ENCODE measurements at places on chromosomes 1 and 21.

DNA sequence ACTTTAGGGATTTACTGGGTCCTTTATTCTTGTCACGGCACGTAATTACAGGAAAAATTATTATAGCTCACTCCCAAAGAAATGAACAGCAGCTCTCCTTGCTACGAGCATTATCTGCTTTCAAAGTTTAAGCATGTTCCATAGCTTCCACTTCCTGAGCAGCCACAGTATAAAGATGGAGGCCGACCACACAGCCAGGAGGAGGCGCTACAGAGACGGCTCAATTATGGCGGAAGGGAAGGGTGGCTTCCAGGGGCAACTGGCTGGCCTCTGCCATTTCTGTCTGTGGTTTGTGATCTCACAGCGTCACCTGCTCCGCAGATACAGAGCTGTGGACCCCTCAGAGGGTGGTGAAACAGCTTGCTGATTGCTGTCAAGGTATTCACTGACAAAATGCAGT, 212.3 kb upstream of the GREM2 start:
- no peak for DNase-seq

DNA sequence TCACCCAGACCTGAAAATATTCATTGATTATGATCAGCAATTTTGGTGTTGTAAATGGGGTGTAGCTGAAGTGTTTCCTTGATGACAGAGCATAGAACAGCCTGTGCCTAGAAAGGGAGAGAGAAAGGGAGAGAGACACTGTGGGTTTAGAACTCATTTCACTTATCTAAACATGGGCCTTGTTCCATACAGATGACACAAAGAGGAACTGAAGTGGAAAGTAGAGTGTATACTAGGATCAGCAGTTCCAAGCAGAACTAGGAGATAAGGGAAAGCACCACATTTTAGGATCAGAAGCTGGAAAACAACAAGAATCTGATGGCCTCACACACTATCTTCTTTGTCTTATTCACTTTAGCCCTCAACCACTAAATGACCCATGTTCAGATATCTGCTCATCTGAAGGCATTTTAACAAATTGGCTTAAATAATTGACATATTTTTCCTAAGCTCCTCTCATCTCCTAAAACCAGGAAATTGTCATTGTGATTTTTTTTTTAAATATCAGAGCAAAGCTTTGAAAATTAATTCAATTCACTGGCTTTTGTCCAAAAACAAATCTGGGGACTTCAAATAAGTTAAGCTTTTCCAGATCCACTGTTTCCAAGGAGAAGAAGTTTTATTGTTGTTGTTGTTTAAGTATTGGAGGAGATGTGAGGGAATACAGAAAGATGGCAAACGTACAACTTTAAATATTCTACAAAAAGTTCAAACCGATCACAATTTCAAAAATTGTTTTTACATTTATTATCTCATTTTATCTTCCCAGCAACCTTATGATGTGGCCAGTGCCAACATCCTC, 103.8 kb downstream of the LYPLAL1 start:
- no peak for DNase-seq

DNA sequence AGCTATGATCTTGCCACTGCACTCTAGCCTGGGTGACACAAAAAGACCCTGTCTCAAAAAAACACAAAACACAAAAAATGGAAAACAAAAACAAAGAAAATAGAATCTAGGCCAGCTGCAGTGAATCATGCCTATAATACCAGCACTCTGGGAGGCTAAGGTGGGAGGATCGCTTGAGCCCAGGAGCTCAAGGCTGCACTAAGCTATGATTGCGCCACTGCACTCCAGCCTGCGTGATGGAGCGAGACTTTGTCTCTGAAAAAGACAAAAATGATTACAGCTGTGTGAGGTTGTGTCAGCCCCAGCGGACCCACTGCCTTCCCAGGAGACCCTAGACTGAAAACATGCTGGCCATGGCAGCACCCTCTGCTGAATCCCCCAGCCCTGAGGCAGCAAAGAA, 80.2 kb upstream of the ZBTB40 start:
- no peak for DNase-seq

DNA sequence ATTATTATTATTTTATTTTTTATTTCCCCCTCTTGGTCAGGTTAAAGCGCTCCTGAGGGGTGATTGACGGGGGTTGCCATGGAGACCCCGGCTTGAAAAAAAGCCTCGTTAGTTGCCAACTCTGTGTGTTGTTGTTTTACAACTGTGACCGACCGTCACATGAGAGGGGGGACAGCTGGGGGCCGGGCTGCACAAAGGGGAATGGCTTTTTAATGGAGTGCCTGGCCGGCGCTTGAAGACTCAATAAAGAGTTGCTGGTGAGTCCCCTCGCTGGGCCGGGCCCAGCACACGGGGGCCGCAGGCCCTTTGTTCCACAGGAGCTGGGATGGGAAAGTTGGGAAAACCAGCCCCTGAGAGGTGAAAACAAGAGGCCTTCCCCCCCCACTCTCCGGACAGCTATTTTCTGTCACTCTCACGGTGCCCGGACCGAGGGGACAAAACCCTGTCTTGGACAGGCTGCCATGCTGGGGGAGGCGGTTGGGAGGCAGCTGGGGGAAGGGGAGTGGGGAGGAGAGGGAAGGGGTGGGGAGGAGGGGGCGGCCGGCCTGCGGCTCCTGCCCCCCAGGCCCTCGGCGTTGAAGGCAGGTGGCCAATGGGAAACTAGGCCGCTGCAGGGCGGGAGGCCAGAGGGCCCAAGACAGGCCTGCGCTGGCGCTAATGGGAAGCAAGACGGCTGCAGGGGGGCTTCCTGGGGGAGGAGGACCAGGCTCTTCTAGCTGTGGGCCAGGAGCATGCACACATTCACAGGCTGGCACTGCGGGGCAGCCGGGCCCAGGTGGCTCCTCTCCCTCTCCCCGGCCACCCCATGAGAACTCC, 67.6 kb downstream of the CASZ1 start:
- no peak for DNase-seq

DNA sequence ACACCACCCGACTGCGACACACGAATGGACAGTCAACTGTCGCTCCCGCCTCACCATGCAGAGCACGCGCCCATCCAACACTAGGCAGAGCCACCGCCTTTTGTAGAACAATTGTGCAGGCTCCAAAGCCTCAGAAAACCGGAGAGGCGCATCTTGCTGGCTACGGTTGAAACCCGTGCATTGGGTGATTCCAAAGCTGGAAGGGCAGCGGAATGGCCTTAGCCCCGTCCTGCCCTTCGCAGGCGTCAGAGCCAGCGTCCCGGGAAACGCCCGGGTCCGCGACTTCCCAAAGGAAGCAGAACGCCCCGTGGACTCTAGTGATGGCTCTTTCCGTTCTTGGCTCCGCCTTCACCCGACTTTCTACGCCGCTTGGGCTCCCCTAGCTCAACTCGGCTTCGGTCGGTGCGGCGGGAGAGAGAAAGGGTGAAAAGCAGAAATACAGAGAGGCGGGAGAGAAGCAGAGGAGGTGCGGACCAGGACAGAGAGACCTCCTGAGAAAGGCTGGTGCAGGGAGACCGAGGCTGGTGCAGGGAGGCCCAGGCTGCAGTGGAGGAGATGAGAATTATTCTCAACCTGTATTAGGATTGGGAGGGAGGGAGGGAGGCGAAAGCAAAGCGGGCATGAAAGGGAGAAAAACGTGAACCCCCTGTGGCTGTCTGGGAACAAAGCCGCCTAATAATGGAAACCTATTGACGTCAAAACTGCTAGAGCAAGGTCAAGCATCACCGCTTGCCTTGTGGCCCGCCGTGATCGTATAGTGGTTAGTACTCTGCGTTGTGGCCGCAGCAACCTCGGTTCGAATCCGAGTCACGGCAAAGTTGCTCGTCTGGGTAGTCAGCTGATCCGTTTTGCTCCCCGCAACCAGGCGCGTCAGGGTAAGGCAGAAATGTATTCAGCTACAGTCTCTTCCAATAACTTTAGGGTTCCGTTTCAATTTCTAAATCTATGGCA, 99.5 kb downstream of the PRKAB2 start:
- DNase-seq: no peak

GRCh38 chr21:40733024-40733397, 113.9 kb downstream of the DSCAM start:
- no peak for DNase-seq

DNA sequence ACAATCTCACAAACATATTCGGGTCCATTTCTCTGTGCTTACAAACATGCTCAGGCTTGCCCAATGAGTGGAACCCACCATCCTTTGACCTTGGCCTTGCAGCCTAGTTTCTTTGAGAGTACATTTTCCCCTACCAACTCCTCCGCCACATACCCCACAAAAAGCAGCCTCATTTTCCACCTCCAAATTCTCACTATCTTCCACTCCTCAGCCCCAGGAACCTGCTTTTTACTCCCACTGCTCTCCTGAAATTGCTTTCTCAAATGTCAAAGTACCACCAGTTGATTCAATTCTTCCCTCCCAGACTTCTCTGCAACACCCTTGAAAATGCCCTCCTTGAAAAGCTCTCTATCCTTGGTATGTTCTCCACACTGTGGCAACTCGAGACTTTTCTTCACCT, 103.8 kb downstream of the RUNX1 start:
- DNase-seq: no peak

GRCh38 chr1:167223144-167224103, 2.7 kb downstream of the POU2F1 start:
- peak; percentile 47 for DNase-seq

GRCh38 chr1:77218477-77219165, 609 bp downstream of the PIGK start:
- no peak for DNase-seq

DNA sequence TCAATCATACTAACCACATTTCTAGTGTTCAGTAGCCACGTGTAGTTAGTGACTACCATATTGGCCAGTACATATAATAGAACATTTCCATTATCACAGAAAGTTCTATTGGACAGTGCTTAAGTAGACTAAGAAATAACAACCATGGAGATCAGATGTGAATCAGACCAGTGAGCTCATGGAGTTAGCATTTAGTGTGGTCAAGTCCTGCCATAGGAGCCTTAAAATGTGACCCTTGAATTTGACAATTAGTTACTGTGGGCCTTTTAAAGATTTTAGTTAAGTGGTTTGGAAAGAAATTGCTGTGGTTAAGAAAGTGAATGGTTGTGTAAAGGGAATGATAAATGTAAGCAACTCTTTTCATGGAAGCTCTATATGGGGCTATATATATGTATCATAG, 123.4 kb downstream of the POU2F1 start:
- DNase-seq: no peak

DNA sequence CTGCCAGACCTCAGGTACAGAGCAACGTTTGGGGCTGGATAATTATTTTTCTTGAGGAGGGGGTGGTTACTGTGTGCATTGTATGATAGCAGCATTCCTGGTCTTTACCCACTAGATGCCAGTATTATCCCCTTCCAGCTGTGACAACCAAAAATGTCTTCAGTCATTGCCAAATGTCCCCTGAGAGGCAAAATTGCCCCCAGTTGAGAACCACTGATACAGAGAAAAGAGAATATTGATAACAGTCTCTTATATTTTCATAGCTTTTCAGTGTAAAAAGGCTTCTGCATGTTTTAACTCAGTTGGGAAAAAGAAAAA, 51.8 kb upstream of the SYT14 start:
- DNase-seq: peak; percentile 27

- no peak for DNase-seq
Observed at GRCh38 chr1:89602871-89603404, 30.0 kb upstream of the LRRC8C start.

DNA sequence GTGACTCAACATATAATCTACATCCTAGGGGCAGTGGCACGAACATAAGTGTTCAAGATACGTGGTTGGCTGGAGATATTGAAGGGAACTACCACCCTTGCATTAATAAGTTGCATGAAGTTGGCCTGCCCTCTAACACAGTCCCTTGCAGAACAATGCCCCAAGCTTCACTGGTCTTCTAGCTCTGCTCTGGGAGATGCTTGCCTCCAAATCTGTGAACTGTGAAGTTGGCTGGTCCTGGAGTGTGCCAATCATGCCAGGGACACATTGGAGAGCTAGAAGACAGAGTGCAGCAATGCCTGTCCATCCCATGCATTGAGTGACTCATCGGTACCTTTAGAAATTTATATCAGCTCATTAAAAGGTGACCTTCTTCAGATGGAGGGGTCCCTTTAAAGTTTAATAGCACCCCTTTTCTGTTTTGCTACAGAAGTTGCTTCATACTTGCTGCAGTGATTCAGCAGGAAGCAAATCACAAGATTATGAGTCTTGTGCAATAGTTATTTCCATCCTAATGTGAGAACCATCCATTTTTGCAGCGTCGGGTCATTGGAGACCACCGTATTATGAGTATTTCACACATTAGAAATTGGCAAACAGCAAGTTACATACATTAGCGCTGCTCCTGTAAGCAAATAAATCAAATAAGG, 55.2 kb upstream of the KAZN start:
- DNase-seq: peak; percentile 33

GRCh38 chr21:42429856-42430255, 26.2 kb downstream of the UBASH3A start:
- no peak for DNase-seq

DNA sequence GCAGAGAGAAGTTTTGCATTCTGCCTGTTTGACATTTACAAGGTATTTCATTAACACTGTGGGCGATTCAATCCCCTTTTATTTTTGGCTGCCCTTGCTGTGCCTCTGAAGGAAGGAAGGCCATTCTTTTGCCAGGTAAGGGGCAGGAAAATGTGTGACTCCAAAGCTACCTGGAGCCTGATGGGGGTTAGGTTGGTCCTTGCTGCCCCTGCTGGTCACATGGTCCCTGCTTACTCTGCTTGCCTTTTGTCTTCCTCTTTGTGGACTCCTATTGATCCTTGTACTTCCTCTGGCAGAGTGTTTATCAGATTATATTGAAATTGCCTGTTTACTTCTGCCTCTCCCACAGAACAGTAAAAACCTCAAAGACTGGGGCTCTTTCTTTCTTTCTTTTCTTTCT, 65.7 kb downstream of the ST6GALNAC3 start:
- DNase-seq: no peak

- DNase-seq: no peak
Observed at GRCh38 chr1:47382399-47382983, 33.6 kb upstream of the FOXE3 start.

- no peak for DNase-seq
Observed at GRCh38 chr1:22457836-22458235, 6.2 kb downstream of the ZBTB40 start.
